ENCODE measurements at places on chromosomes 2 and 18.

DNA sequence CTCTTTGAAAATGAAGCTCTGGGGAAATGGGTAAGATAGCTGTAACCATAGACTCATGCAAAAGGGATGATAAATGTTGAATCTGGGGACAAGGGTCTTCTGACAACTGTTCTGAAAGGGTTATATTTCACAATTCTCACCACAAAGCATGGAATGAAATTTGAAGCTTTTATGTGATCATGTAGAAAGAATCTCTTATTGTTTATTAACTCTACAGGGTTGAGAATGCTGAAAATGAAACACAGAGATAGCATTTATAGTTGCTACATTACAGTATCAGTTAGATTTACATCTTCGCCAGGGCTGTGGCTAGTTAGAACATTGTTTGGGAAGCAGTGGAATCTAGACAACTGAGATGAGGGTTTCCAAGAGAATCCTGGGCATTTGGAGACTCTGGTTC, 97.4 kb upstream of the LHCGR start:
- no peak for DNase-seq

DNA sequence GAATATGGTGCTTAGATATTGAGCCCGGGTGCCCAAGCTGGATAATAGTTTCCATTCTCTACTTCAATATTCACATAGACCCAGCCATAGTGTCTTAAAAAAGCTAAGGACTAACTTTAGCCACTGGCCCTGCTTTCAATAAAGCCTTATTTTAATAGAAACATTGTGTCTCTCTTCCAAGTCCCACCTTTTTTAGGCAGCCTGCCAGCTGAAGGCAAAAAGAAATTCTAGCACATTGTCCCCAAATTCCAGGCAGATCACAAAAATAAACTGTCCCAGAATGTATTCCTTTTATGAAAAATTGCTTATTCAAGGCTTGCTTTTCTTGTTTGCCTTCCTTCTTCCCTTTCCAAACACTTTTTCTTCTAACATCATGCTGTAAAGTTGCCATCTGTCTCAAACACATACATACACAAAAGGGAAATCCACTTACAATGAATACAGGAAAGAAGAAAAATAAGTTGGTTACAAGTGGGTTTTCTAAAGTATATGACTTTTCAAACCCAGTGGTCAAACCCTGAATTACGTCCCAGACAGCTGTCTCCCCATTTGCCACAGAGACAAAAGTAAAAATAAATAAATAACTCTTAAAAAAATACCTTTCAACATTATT, 778.5 kb downstream of the BCL11A start:
- DNase-seq = no peak

- no peak for DNase-seq
These were observed 97.2 kb downstream of the SLC4A3 start for GRCh38 chr2:219724628-219725027.

DNA sequence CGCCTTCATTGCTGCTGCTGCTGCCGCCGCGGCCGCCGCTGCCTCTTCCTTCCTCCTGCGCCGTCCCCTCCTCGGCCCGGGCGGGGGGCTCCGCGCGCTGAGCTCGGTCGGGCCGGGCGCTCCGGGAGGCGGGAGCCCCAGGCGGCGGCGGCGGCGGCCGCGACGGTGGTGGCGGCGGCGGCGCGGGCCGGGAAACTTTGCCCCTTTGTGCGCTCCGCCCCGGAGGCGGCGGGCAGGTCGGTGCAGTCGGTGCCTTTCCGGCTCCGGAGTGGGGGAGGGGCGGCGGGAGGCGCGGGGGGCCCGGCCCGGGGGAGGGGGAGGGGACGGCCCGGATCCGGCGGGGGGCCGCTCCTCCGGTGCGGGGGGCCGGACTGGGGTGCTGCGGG, 205 bp downstream of the TET3 start:
- DNase-seq = no peak

DNA sequence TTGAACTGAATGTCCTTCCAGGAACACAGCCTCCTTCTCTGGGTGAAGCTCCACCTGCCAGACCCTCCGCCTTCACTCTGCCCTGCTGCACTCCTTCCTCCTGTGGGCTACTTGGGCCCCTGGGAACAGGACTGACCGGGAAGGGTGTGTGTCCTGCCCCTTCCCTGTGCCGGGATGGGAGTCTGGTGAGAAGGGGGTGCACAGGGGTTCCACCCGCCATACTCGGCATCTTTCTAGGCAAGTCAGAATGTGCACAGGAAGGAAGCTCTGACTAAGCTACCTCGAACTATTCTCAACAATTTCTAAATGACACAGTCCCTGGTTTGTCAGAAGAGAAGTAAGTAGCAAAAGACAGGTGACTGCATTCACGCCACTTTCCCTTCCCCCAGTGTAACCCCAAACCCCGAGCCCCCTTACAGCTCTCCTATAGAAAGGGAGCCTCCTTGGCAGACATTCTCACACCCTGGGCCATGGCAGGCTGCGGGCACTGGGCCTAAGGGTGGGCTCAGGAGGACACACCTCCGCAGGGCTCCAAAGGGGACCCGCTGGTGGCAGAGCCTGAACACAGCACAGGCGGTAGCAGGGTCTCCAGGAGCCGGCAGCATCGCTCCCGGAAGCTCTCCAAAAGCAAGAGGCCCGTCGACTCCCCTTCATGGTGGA, 184.1 kb downstream of the HDAC4 start:
- no peak for DNase-seq

GRCh38 chr18:9740071-9740470, 32.0 kb downstream of the RAB31 start:
- DNase-seq = no peak

GRCh38 chr18:49335677-49336076, 124.8 kb downstream of the DYM start:
- no peak for DNase-seq

DNA sequence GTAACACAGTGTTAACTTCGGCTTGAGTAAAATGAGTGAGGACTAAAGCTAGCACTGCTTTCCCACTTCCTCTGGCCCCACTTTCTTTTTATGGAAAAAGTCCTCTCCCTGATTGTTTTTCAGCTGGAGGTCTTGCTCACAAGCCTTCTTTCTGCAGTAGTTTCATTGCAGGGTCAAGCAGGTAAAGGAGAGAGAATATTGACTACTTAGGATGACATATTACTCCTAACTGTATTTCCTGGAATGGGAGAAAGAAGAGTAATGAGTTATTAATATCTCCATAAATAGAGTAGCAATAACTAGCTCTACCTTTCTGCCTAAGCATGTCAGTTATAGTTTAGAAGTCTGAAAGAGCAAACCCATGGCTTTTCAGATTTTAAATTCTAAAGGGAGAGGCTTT, 45.0 kb downstream of the MAP4K4 start:
- no peak for DNase-seq

- DNase-seq = no peak
These were observed 1435.7 kb downstream of the LRP1B start for GRCh38 chr2:140695155-140695554.

- DNase-seq = no peak
These were observed 127.0 kb upstream of the BCL2L11 start for GRCh38 chr2:110993557-110994231.

GRCh38 chr2:46333912-46334311, 36.7 kb downstream of the EPAS1 start:
- DNase-seq = no peak

DNA sequence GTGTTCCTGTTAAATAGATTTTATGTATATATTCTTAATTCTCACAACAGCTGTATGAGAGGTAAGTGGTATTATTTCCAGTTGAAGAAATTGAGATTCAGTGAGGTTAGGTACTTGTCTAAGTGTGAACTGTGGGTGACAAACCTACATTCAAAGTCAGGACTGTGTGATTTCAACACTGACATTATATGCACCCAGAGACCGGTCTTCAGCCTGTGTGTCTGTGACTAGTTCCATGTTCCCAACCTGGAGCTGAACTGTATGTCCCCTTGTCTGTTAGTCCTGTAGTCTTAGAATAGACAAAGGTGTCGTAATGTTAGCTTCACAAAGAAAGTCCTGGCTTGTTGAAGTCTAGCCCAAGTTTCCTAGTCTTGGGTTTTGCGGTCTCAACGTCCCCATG, 17.4 kb downstream of the PLEKHB2 start:
- DNase-seq = no peak

DNA sequence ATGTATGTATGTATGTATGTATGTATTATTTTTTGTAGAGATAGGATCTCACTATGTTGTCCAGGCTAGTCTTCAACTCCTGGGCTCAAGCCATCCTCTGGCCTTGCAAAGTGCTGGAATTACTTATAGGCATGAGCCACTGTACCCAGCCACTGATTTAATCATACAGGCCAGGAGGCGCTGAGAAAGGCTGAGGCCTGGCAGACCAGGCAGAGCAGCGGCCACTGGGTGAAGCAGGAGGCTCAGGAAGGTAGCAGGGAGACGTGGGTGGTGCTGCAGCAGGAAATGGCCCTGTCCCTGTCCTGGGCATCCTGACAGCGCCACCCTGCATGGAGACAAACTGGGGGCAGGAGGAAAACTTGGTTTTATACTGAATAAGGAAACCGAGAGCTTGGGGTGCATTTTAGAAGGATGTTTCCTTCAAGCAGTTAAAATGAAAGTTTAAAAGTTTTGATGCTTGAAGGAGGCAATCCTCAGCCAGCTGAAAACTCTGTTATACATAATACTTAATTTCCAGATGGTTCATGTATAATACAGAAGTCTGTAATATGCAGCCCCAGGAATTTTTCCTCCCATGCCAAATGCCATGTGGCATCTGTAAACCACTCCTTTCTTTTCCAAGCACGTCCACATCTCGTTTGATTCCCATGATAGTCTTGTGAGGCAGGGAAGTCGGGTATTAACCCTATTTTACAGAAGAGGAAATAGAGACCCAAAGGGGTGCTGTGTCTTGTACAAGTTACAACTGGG, 182.4 kb downstream of the CELF4 start:
- no peak for DNase-seq

- DNase-seq = no peak
These were observed 38.3 kb downstream of the CRYGD start for GRCh38 chr2:208086029-208086428.

- DNase-seq = no peak
These were observed 87.2 kb downstream of the PPP1R1C start for GRCh38 chr2:182072861-182073260.
